Uterus (tissue), 4 donors: ENCODE measurements at places on chromosomes 16 and 17.
A peak's percentile ranks its signal among the peaks of the same experiment; 100 is the strongest.

- no peak for DNase-seq
Observed at GRCh38 chr16:88705801-88706228, 393 bp downstream of the RNF166 start.

DNA sequence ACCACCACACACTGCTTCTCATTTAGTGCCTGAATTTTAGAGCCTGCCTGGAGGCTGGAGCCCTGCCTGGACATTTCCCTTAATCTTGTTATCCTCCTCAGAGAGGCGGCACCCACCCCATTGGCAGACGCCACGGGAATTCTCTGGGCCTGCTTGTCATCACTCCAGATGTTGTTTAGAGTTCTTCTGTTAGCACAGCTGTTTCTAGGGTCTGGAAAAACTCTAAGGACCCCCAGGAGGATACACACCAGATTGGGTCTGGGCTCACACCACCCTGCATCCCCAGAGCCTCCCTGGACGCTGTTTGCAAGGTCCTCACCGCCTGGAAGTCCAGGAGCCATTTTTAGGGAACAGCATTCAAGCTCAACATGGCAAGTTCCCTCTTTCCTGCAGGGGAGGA is 565 bp upstream of the XAF1 start:
- peak; percentile 70 for DNase-seq

- no peak for DNase-seq
Observed at GRCh38 chr17:18102640-18103039, 5.9 kb upstream of the MYO15A start.

DNA sequence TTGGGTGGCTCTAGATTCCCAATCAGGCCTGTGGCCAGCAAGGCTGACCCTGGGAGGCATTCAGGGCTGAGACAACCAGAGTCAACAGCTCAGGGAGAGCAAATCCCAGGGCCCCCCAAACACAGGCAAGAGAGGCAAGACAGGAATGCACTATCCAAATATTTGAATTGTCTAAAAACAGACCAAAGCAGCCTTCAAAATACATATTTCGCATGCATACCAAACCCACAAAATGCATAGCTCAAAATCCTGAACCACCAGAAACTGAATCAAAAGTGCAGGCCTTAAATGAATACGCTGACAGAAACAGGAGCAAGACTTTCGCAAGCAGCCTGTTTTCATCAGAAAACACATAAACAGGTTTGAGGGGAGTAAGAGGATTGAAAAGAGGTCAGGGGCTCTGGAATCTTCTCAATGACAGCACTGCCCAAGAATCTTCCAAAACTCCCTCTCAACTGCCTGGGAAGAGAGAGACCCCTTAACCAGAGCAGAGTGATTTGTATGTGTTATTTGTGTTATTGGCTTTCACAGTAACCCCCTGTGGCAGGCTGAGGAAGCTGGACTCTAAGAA is 213.6 kb upstream of the CDH5 start:
- no peak for DNase-seq

DNA sequence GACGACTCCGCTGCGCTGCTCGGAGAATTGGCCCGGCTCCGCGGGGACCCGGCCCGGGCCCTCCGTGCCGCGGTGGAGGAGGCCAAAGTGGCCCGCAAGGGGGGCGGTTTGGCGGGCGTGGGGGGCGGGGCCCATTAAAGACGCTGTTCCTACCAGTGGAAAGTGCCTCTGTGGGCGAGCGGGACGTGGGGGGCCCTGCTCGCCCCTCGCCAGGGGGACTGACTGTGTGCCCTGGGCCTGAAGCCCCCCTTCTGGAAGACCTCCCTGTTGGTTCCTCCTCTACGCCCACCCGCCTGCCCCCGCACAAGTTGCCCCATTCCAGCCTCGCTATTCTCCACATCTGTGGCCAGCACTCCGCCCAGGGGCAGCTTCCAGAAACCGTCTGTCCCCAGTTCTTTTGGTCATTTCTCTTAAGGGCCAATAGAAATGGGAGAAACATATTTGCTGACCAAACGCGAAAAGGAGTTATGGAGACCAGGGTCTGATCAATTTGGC is 1.9 kb upstream of the FGF11 start:
- DNase-seq: no peak

- DNase-seq: no peak
Observed at GRCh38 chr17:80960037-80960796, 31.4 kb upstream of the CHMP6 start.

- DNase-seq: no peak
Observed at GRCh38 chr16:50635505-50636392, 45.4 kb downstream of the SNX20 start.

- DNase-seq: peak; percentile 41
Observed at GRCh38 chr17:70137451-70138230, 31.7 kb upstream of the KCNJ2 start.

DNA sequence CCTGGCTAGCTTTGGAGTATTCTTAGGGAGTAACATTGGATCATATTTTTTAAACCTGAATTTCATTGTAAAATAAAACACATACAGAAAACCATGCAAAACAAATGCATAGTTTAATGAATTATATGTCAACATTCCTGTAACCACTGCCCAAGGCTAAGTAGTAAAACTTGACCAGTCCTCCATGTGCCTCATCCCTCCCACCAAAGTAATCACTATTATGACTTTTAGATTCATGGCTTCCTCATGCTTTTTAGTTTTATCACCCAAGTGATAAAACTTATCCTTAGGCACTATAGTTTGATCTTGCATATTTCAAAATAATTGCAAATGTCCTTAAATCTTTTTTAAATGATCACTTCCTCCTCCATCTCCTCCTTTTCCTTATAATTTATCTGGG is 20.4 kb downstream of the PRKCA start:
- no peak for DNase-seq

DNA sequence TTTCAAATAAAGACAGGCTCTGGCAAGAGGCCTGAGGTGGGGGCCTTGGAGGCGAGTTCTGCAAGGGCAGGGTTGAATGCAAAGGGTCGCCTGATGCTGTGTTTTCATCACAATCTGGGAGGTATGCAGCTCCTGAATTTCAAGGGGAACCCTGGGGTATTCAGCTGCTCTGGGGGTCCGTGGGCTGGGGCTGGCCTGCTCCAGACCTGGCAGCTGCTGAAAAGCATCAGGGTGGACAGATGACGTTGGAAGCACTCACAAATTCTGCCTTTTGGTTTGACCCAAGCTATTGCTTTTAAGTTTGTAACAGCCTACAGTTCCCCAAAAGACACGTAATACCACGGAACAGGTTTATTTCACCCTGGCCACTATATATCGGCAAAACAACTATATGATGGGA is 1.3 kb downstream of the DNAH17 start:
- no peak for DNase-seq

GRCh38 chr16:54340531-54340930 is 53.9 kb upstream of the IRX3 start:
- no peak for DNase-seq

- no peak for DNase-seq
Observed at GRCh38 chr16:57039148-57039812, 49.9 kb downstream of the NLRC5 start.

DNA sequence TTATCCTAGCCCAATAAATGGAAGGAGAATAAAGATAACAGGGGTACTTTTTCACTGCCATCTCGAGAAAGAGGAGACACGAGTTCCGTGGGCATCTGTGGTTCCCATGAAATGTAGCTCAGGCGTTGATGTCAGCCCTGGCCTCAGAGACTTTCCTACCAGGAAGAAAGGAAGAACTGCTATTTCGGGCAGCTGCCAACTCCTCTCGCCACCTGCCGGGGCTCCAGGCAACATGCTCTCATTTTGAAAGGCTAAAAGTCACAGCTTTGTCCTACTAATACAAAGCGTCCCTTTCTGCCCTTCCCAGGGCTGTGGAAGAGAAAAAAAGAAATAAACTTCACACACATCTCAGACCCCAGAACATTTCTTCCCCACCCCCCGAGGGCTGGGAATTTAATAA is 65.8 kb downstream of the DHRS7C start:
- DNase-seq: no peak

- DNase-seq: no peak
Observed at GRCh38 chr17:352421-353212, at the start of gene RPH3AL. RPH3AL (minus strand) TSS chr17:352807; CDS start chr17:327543, 25,264 bp downstream.

- no peak for DNase-seq
Observed at GRCh38 chr17:41064301-41064700, 1.4 kb downstream of the KRTAP2-4 start.

DNA sequence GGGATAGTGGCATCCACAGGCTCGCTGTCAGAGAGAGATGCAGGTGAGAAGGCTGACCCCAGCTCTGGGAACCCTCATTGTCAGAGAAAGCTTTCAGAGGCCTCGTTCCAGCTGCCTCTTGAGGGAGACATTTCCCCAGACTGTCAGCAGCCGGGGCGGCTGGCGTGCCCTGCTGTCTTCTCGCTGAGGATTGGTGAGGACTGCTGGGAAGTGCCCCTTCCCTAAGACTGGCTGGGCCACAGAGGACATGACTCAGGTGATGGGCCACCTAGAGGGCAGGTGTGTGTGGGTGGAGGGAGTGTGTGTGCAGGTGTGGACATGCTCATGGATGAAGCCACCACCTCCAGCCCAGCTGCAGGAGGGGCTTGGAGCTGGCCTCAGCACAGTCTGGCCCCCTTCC is 25.3 kb downstream of the SPACA3 start:
- no peak for DNase-seq

DNA sequence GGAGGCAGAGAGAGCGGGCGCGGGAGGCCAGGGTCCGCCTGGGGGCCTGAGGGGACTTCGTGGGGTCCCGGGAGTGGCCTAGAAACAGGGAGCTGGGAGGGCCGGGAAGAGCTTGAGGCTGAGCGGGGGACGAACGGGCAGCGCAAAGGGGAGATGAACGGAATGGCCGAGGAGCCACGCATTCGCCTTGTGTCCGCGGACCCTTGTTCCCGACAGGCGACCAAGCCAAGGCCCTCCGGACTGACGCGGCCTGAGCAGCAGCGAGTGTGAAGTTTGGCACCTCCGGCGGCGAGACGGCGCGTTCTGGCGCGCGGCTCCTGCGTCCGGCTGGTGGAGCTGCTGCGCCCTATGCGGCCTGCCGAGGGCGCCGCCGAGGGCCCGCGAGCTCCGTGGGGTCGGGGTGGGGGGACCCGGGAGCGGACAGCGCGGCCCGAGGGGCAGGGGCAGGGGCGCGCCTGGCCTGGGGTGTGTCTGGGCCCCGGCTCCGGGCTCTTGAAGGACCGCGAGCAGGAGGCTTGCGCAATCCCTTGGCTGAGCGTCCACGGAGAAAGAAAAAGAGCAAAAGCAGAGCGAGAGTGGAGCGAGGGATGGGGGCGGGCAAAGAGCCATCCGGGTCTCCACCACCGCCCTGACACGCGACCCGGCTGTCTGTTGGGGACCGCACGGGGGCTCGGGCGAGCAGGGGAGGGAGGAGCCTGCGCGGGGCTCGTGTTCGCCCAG is 1.2 kb upstream of the CBX4 start:
- peak; percentile 77 for DNase-seq

- DNase-seq: no peak
Observed at GRCh38 chr17:71801301-71801700, 319.5 kb upstream of the SOX9 start.

DNA sequence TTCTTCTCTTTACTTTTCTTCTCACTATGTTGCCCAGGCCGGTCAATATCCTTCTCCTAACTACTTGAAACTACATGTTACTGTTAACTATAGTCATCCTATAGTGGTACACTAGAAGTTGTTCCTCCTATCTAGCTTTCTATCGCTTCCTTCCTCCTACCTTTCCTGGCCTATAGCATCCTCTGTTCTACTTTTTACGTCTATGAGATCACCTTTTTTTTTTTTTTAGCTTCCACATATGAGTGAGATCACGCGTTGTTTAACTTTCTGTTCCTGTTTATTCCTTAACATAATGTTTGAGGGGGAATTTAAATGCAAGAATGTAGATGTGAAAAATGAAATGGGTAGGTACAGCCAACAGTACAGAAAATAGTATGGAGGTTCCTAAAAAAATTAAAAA is 30.5 kb upstream of the YPEL2 start:
- no peak for DNase-seq

DNA sequence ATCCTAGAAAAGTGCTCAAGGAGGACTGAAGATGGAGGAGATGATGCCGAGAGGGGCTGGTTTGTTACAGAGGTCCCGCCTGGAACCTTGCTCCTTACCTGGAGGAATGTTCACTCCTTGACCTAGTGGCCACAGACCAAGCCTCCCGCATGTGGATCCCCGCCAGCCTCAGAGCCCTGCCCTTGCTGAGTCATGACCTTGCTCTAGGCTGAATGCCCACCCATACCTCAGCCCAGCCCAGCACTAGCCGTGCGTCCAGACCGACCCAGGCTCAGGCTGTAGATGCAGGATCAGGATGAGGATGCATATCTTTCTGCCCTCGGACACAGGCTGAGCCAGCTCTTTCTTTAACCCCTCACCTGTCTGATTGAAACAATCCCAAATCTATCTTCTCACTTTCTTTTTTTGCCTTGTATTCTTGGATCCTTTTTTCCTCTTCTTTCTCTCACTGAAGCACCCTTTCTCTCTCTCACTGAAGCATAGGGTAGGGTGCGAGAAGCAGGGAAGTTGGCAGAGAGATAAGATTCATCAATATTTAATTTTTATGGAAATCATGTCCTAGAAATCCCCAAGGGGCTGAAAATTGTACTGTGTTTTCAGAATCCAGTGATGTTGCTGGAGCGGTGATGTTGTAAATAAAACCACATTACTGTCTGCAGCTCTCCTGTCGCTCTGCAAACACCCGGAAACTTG is 34.9 kb downstream of the WSCD1 start:
- DNase-seq: no peak

DNA sequence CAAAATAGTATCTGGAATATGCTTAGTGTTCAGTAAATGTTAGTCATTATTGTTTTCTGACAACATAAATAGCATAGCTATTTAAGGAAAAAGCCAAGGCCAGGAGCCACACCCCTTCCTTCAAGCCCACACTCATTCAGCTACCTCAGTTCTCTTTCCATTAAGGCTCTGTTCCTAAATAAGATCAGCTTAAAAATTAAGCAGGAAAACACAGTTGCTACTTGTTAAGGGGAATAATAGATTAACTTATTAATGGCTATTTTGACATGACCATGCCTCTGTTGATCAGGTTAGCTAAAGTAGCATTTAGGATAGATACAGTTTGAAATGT is 158.1 kb downstream of the CHD9 start:
- no peak for DNase-seq

- no peak for DNase-seq
Observed at GRCh38 chr16:58859958-58860669, 126.0 kb upstream of the GOT2 start.

GRCh38 chr17:16374146-16374938 is 6.5 kb upstream of the UBB start:
- no peak for DNase-seq

DNA sequence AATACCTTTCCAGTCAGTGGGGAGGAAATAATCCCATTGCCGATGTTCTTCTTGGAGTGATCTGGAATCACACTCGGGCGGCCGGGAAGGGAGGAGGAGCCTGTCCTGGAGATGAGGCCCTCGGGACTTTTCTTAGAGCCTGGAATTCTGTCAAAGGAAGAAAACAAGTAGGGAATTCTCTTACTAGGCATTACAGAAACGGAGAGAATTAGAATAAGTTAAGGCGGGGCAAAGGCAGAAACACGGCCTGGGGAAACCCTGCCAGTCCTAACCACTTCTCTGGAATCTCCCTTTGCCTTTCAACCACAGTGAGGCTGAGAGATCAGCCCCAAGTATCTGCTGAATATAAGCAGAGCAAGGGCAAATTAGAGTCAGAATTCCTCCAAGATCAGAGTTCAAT is 27.8 kb downstream of the USP36 start:
- no peak for DNase-seq
